Activated T-cell treated with anti-CD3 and anti-CD28 coated beads for 24 hours (primary cell): ENCODE measurements at places on chromosomes 16 and 17.

GRCh38 chr17:22277595-22277994 is 585.3 kb downstream of the KCNJ18 start:
- no peak for DNase-seq

- DNase-seq, result no peak
Measured at GRCh38 chr17:48100591-48101011, 677 bp downstream of the CBX1 start.

DNA sequence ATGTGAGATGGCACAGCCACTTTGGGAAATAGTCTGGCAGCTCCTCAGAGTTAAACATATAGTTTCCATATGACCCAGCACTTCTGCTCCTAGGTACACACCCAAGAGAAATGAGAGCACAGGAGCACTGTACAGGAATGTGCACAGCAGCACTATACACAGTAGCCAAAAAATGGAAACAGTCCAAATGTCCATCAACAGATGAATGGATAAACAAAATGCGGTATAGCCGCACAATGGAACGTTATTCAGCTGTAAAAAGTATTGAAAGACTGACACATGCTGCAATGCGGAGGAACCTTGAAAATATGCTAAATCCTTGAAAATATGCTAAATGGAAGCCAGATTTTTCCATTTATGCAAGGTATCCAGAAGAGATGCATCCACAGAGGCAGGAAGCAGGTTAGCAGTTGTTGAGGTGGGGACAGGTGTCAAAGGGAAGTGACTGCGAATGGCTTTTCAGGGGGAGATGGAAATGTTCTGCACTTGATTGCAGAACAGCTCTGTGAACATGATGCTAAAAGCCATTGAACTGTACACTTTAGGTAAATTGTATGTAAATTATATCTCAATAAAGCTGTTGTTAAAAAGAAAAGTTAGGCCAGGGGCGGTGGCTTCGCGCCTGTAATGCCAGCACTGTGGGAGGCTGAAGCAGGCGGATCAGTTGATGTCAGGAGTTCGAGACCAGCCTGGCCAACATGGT is 80.7 kb downstream of the MPRIP start:
- DNase-seq, result no peak

- DNase-seq, result no peak
Measured at GRCh38 chr17:7460850-7461660, 16.2 kb downstream of the CHRNB1 start.

DNA sequence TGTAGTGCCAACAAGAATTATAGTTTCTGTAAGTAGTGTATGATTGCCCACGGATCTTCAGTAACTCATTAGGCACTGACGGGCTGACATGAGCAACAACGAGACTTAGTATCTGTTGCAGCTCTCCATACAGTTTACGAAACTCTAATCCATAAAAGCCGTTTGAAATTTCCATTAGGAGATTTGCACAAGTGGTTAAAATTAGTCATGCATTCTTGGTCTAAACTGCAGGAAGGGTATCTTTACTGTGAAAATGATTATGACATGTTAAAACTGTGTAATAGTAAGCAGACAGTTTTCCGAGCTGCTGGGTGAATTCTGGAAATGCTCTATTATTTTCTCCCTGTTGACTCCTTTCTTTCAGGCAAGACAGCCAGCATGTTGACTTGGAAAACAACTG is 605.0 kb downstream of the WWOX start:
- no peak for DNase-seq

DNA sequence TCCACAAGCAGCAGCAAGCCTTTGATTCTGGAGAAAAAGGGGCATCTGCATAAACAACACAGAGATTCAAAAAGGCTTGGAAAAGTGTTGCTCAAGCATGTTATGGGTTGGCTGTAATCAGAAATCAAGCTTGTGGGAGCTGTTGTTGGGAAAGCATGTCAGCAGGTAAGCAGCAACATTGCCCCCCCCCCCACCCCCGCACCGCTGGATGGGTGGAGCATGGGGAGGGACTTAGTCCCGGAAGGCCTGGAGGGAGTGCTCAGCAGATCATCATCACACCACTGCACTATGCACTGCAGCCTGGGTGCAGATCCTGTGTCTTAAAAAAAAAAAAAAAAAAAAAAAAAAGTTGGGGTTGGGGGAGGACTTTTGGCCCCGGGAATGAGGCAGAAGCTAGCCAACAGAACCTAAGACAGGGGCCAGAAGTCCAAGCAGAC is 16.8 kb upstream of the AKAP1 start:
- DNase-seq, result no peak

- no peak for DNase-seq
Measured at GRCh38 chr16:57637424-57637823, 9.0 kb downstream of the ADGRG1 start.

DNA sequence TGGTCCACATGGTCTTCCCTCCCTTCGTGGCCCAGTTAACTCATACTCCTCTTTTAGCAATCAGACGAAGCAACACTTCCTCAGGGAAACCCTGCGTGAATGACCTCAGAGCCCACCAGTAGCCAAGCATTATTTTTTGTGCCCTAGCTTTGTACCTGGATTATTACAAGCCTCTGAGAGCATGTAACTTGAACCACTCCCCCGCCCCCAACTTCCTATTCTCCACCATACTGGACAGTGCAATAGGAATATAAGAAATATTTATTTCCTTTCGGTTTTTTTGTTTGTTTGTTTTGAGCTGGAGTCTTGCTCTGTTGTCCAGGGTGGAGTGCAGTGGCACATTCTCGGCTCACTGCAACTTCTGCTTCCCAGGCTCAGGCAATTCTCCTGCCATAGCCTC is 2.9 kb downstream of the CPPED1 start:
- no peak for DNase-seq

GRCh38 chr16:85522842-85523601 is 90.1 kb upstream of the GSE1 start:
- DNase-seq, result no peak

DNA sequence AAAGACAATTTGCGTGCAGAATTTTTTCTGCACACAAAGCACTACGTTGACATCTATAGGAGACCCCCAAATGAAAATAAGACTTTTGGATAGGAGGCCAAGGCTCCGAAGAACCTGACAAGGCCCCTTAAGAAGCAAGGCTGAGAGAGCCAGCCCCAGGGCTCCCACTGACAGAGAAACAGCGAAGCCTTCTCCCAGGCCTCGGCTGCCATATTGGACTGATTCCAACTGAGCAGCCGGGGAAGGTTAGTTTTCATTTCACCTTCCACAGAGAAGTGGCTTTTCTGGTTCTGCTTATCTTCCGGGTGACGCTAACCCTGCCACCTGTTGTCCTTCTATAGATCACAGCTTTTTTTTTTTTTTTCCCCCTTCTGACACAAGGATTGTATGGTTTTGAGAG is 356.7 kb downstream of the SOX9 start:
- no peak for DNase-seq

GRCh38 chr17:28413804-28414203 is 7.8 kb upstream of the SLC46A1 start:
- no peak for DNase-seq

DNA sequence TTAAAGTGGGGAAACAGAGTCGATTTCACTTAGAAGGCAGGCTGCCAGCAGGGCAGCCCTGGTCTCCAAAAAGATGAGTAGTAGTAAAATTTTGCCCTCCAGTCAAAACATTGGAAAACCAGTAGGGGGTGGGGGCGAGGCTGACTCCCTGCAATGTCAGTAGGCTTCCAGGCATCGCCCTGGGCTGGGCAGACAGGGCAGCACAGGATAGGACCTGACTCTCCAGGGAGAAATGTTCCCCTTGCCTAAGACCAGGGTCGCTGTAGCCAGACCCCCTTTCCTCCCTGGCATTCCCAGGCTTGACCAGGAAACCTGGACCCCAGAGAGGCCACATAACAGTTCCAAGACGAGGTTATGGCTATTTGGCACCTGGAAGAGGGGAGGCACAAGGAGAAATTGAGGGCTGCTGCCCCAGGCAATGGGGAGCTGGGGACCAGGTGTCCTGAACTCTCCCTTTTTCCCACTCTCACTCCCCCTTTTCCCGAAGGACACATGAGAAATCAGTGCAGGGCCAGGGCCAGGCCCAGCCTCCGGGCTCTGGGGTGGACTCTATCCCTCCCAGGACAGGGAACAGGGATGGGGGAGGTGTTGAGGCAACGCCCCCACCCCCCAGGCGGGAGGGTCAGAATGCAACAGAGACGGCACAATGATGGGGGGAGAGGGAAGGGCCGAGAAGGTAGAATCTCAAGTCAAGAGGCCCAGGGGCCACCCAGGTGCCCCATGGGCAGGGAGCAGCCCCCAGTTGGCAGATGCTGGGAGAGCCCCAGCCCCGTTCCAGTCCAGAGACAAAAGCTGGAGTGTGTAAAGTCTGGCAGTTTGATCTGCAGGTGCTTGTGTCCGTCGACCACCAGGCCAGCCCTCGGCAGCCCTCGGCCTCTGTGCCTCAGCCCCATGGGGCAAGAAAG is 4.5 kb upstream of the SAMD14 start:
- no peak for DNase-seq

- DNase-seq, result no peak
Measured at GRCh38 chr16:53817117-53817755, 113.3 kb downstream of the FTO start.
